ENCODE measurements at places on chromosomes 4 and X.

DNA sequence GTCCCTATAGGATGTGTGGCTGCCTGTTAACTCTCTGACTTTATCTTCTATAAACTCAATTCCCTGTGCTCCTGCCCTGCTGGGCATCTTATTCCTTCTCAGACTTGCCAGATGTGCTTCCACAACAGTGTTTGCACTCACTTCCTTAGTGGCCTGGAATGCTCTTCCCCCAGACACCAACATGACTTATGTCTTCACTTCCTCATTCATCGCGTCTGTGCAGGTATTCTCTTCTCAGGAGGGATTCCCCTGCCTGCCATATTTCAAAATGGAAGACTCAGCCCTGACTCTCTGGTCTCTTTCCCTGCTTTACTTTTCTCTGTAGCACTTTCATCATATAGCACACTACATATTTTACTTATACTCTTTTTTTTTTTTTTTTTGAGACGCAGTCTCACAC, 344.0 kb downstream of the CENPC start:
- no peak for DNase-seq

DNA sequence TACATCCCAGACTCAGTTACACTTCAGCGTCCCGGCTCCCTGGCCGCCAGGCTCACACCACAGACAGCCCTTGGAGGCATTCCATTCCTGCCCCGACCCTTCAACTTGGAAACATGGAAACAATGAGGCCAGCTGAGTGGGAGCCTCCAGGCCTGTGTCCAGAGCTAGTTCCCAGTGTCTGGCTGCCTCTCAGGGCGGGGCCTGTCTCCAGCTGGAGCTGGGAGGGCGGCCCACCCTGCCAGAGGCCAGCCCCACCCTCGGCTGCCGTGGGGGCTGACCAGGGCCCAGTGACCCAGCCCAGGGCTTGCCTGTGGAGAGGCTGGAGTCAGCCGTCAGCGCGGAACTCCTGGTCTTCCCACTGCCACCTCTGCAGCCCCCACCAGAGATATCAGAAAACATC, 37.4 kb upstream of the SPON2 start:
- peak; percentile 94 for DNase-seq

- DNase-seq = peak; percentile 69
These were observed 103.6 kb downstream of the GNL3L start for GRCh38 chrX:54633641-54634040.

GRCh38 chrX:44494357-44494756, 48.3 kb downstream of the FUNDC1 start:
- DNase-seq = no peak

DNA sequence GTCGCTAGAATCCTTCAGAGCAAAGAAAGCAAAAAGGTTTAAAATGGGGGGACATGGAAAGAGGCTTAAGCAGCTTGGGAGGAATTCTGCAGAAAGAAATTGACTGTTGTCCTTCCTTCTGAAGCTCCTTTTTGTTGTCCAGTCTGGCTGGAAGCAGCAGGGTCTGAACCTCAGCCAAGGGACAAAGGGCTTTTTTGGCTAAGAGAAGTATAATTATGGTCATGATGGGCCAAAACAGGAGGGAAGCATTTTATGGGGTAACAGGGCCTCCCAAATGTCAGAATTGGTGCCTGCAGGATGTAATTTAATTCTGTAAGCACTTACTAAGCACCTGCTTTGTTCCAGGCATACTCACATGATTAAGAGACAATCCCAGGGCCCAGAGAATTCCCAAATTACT, 74.2 kb upstream of the CPEB2 start:
- no peak for DNase-seq

- no peak for DNase-seq
These were observed 946.6 kb downstream of the STIM2 start for GRCh38 chr4:27807207-27807606.

GRCh38 chr4:183830438-183830985, 74.6 kb upstream of the STOX2 start:
- no peak for DNase-seq

DNA sequence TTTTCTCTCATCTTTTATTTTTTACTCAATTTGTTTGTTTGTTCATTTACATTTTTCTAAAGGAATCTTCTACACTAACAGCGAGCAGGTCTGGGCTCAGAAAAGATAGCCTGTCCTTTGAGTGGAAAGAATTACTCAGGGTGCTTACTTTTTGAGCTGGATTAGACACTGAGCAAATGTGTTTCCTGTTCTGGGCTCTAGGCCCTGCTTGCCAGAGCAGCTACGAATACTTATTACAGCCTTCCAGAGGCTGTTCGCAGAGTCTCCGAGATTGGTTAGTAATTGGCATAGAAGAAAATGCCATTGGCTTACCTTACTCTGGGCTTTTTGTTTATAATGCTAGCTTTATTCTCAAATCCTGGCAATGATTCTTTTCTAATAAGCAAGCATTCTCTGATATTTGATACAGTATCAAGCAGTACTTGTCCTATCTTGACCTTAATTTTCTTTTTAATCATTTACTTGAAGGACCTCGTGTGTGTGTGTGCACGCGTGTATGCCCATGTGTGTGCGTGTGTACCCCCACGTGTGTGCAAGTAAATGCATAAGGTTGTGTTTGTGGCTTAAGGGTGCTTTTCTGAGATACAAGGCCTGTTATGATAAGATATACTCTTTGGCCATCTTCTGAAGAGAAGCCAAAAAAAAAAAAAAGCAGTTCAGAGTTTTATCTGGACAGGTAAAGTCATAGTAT, 76.2 kb upstream of the GRXCR1 start:
- no peak for DNase-seq

- DNase-seq = no peak
These were observed 225.4 kb upstream of the GLRA2 start for GRCh38 chrX:14303891-14304290.

DNA sequence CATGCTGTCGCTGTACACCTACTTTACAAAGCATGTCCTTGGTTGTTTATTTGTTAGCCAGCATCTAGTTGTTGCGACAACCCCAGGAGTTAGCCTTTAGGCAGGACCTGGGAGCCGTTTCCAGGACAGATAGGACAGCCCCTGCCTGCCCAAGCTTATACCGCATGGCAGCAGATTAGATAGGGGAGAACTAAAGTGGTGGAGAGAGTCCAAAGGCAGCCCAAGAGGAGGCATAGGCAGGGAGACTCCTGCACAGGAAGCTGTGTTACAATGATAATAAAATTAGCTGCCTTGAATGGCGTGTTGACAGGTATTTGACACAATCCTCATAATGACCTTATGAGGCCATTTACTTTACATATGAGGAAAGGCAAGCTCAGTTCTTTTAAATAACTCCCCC, 13.0 kb downstream of the NSDHL start:
- DNase-seq = no peak

DNA sequence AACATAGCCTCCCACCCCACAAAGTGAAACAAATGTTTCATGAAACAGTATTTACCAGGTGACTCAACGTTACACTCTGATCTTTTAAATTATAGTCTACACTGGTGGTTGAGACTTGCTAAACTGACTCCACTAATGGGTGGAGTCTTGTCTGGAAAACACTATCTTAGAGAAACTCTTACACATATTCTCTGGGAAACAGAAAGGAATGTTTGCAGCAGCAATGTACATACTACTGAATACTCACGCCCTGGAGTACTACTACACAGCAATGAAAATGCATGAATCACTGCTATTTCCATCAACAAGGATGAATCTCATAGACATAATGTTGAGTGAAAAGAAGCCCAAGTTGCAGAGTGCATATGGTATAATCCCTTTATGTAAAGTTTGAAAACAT, 208.5 kb upstream of the IGFBP7 start:
- DNase-seq = no peak

DNA sequence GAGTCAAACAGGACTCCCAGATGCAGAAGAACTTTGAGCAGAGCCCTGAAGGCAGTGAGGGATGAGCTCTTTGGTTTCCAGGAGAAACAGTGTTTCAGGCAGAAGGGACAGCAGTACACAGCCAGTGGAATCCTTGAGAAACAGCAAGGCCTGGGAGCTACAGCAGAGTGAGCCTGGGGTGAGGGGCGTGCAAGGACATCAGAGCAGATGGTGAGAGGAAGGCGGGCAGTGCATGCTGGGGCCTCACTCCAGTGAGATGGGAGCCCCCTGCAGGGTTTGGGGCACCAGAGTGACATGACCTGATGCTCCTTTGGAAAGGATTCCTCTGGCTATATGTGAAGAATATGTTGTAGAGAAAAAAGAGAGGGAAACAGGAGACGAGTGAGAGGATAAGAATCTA, 98.1 kb upstream of the EGFL6 start:
- peak; percentile 59 for DNase-seq

- DNase-seq = no peak
These were observed 73.3 kb downstream of the FRYL start for GRCh38 chr4:48706736-48707135.

DNA sequence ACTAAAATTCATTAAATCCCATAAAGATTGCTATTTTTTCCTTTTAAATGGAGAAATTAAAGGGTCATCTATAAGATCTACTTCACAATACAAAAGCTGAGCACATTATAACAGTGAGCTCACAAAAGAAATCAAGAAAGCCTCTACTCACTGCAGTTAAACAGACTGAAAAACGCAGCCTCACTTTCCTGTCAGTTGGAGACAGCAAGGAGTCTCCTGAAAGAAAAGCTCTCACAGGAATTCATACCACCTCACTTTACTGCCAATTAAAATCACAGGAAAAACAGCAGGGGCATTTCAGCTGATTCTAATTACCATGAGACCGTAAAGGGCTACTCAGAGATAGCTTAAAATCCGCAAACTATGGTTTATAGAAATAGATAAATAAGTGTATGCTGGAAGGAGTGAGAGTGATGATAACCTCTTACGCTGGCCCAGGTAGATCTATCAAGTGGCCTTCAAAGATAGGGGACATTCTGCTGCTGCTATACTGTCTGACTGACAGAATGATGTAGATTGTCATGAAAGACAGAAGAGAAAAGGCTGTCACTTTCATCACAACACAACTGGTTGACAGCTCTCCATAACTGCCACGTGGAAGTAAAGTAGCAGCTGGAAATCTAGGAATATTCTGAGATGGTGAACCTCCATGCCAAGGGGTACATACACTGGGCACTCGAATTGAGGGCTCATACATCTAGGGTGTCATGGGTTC, 1333.7 kb upstream of the DIAPH2 start:
- no peak for DNase-seq

- DNase-seq = no peak
These were observed 4.0 kb downstream of the TMEM164 start for GRCh38 chrX:110006821-110007375.

DNA sequence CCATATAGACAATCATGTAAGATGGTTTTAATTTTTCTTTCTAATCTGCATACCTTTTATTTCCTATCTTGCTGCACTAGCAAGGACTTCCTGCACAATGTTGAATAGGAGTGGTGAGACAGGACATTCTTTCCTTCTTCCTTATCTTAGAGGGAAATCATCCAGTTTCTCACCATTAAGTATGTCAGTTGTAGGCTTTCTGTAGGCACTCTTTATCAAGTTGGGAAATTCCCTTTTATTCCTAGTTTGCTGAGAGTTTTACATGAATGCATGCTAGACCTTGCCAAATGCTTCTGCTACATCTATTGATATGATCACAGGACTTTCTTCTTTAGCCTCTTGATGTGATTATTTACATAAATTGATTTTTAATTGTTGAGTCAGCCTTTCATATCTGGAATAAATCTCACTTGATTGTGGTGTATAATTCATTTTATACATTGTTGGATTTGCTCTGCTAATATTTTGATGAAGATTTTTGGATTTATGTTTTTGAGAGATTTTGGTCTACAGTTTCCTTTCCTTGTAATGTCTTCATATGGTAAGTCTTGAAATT, 23.8 kb downstream of the RNF175 start:
- no peak for DNase-seq

DNA sequence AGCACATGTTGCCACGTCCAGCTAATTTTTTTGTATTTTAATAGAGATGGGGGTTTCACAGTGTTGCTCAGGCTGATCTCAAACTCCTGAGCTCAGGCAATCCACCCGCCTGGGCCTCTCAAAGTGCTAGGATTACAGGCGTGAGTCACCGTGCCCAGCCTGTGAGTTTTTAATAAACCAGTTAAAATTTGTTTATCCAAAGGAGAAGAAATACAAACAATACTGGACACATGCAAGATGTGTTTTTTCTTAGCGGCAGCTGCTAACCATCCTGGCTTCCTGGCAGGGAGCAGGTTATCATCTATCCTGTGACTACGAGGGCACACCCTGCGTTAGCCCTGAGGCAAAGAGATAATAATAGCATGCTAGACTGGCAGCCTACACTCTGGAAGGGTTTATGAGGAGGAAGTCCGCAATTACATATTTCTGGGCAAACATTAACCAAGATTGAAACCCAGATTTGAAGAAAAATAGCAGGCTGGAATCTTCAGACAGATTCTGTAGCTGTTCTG, 191.4 kb downstream of the SPRY1 start:
- DNase-seq = peak; percentile 84

GRCh38 chr4:176432811-176433540, 113.2 kb downstream of the SPCS3 start:
- DNase-seq = no peak

- no peak for DNase-seq
These were observed 51.0 kb upstream of the SPIN4 start for GRCh38 chrX:63402106-63402505.

GRCh38 chr4:10944321-10944720, 259.8 kb upstream of the CLNK start:
- DNase-seq = no peak

DNA sequence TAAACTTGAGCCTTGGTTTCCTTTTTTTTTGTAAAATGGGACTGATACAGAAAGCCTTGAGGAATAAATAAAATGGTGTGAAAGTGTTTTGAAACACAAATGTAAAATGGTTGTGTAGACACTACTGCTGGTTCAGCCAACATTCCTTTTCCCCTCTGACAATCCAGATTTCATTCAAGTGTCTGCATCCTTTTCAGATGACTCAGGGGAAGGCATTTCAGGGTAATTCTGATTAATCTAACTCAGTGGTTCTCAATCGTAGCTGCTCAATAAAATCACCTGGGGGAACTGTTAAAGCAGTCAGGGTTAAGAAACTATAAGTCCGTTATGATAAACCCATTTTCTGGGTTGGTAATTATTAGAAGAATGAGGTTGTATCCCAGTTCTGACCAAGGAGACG, 4.6 kb downstream of the ARHGAP10 start:
- no peak for DNase-seq

GRCh38 chrX:28581522-28581921, 5.7 kb upstream of the IL1RAPL1 start:
- DNase-seq = no peak

GRCh38 chr4:26365537-26366150, 44.8 kb downstream of the RBPJ start:
- no peak for DNase-seq

- peak; percentile 99 for DNase-seq
These were observed 14.7 kb upstream of the ANXA5 start for GRCh38 chr4:121711263-121712000.

- DNase-seq = no peak
These were observed 54.8 kb downstream of the CCDC149 start for GRCh38 chr4:24858026-24858425.

GRCh38 chr4:48212165-48212564, 57.5 kb downstream of the TEC start:
- no peak for DNase-seq

Data from islet precursor cell (in vitro differentiated cells).